ENCODE measurements at places on chromosomes 6 and 20.

DNA sequence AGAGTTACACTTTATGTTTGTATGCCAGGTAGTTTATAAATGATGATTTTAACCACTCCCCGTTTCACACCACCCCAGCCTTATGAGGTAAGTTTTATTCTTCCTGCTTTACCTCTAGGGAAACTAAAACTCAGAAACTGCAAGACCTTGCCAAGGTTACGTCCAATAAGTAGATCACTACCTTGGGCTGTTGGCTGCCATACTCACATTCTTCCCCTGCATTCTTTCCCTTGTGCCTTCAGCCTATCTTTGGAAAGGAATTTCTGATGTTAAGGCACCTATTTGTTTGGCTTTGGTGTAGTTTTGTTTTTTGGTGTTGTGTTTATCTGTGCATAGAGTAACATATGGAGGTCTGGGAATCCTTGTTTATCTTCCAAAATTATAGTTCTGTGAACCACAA, 122.1 kb downstream of the UST start:
- DNase-seq: no peak

GRCh38 chr6:152316024-152316423, 321.1 kb downstream of the SYNE1 start:
- no peak for DNase-seq

DNA sequence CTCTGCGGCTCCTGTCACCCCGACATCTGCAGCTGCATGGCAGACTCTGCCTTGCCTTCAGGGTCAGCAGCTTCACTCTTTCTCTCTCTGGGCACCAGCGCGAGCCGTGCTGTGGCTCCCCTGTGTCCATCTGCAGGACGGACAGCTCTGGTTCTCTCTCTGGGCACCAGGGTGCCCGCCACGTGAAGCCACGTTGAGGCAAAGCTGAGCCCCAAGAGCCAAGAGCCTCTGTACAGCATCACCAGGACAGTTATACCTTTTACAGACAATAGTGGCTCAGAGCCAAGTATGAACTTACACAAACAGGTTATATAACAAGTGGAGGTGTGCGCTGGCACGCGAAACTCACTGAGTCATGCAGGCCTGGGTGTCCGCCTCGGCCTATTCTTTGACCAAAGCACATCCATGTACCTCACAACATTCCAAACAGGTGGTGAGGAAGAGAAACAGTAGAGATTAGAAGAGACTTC, 50.8 kb downstream of the FAM50B start:
- no peak for DNase-seq

DNA sequence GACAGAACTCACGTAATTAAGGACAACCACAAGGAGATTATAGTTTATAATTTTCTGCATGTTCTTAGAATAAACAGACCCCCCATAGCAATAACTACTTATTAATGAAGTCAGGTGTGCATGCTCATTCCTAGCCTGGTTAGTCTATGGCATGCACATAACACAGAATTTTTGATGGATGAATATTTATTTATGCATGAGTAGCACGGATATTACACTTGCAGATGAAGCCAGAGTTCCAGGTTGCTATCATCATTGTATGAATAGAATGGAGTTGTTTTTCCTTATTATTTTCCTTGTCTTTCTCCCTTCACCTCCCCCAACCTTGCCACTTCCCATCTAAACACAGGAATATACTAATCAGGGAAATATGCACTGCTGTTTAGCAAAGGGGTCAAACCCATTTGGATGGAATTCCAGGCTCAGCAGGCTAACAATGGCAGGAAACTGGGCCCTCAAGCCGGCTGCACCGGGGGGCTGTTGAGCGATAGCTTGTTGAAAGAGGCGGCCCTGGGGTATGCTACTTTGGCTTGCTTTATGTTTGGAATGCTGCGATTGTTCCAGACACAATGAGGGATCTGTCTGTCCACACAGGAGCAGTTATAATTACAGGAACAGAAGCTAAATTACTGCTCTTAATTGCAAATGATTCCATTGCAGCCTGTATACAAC, 112.6 kb downstream of the TMEM170B start:
- DNase-seq: no peak

GRCh38 chr6:34920097-34920496, 31.0 kb downstream of the ANKS1A start:
- no peak for DNase-seq

- DNase-seq: peak; percentile 68
These were observed 91.6 kb upstream of the RIPOR2 start for GRCh38 chr6:25027221-25027916.

- DNase-seq: no peak
These were observed 42.7 kb upstream of the MYL9 start for GRCh38 chr20:36498386-36499179.

GRCh38 chr20:58137651-58138265, 90.7 kb downstream of the ANKRD60 start:
- DNase-seq: no peak

GRCh38 chr20:58406422-58407001, 17.5 kb downstream of the VAPB start:
- DNase-seq: no peak

DNA sequence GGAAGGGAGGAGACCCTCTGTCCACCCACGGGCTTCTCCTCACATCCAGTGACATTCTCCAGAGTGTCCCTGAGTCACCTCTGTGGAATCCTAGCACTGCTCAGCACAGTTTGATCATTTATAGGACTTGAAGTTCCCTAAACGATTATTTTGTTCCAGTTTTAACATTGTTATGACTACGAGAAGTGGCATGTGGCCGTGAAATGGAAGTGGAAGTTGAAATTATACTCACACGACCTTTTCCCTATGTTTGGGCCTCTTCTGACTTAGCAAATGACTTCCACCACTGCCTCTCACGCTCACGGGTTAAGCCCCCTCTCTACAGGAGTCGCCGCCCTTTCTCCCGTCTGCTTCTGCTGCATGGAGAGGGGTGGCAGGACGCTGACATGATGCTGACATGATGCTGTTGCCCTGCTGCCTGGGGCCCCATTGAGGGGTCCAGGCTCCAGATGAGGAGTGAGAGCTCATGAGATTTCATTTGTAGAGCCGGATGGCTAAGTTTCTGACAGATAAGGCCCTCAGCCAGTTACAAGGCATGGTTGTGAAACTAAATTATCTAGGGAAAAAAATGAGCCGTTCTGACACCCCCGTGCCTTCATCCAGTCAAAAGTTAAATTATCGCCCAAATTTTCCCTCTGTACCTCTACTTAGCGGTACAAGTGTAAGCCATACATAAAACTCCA, 153.6 kb upstream of the UST start:
- DNase-seq: no peak

DNA sequence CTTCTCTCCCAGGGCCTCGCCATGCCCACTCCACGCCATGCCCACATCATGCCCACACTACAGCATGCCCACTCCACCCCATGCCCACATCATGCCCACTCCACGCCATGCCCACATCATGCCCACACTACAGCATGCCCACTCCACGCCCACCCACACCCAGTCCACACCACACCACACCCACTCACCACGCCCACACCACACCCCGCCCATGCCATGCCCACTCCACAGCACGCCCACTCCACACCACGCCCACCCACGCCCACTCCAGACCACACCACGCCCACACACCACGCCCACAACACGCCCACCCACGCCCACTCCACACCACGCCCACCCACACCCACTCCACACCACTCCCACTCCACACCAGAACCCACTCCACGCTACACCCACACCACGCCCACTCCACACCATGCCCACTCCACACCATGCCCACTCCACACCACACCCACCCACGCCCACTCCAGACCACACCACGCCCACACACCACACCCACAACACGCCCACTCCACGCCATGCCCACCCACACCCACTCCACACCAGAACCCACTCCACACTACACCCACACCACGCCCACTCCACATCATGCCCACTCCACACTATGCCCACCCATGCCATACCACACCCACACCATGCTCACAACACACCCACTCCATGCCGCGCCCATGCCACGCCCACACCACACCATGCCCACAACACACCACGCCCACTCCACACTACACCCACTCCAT, 88.6 kb downstream of the ERMARD start:
- DNase-seq: no peak

GRCh38 chr6:148952147-148953035, 205.6 kb downstream of the UST start:
- no peak for DNase-seq

Data from T-helper 2 cell (primary cell).